ENCODE measurements at places on chromosomes 16 and 17.

GRCh38 chr17:5714993-5715392 is 130.7 kb upstream of the NLRP1 start:
- DNase-seq = no peak

GRCh38 chr17:48724251-48725003 is 1.4 kb downstream of the PRAC2 start:
- no peak for DNase-seq

DNA sequence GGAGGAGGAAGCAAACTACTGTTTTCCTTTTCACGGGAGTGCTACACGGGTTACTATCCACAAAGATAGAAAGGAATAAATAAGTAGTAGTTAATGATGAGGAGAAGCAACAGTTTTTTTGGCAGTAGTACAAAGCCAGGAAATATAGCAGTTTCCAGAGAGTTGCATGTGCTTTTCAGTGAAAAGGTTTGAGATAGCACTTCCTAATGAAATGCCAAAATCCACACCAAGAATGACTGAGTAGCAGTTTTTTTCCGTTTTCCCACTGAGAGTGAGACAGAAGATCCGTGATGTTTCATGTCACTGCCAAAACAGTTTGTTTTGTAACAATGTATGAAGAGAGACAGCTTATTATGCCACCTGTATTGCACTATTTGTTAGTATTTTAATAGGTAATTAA is 129.1 kb downstream of the STX8 start:
- no peak for DNase-seq

- DNase-seq = no peak
These were observed 16.5 kb upstream of the NF1 start for GRCh38 chr17:31078290-31078689.

GRCh38 chr17:43760254-43760852 is 1.8 kb upstream of the SOST start:
- peak; percentile 56 for DNase-seq

- no peak for DNase-seq
These were observed 377.8 kb downstream of the SNX29 start for GRCh38 chr16:12354296-12354833.
